ENCODE measurements at places on chromosomes 5 and 9. TPM values are rescaled to one million over a fixed set of nuclear protein-coding genes. Genes with fewer than 3 reads are reported as not detected.

Gene ADRA1B
- total RNA-seq, result not detected

Gene EQTN
- total RNA-seq, result not detected

Gene GFI1B
- total RNA-seq, result not detected

Gene MYMK
- total RNA-seq, result not detected

Gene GABRA6
- not detected for total RNA-seq

Gene HRCT1
- total RNA-seq, result 0.83 TPM
